ENCODE measurements at places on chromosomes 4 and X.

DNA sequence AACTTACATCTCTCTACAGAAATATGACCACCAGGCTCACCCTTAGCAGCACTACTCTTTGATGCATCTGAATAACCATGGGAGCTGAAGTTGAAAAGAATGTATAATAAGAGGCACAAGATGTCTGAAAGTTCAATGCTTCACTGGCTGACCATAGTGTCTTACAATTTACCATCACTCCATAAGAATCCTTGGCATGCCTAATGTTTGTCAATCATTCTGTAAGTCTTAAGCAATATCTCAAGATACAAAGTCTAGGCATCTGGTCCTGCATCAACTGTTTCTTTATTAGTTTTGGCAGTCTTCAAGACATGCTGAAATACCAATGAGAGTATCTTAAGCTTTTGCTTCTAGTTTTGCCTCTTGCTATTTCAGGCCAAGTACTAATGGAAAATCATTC lies 755.5 kb downstream of the STIM2 start:
- no peak for DNase-seq

DNA sequence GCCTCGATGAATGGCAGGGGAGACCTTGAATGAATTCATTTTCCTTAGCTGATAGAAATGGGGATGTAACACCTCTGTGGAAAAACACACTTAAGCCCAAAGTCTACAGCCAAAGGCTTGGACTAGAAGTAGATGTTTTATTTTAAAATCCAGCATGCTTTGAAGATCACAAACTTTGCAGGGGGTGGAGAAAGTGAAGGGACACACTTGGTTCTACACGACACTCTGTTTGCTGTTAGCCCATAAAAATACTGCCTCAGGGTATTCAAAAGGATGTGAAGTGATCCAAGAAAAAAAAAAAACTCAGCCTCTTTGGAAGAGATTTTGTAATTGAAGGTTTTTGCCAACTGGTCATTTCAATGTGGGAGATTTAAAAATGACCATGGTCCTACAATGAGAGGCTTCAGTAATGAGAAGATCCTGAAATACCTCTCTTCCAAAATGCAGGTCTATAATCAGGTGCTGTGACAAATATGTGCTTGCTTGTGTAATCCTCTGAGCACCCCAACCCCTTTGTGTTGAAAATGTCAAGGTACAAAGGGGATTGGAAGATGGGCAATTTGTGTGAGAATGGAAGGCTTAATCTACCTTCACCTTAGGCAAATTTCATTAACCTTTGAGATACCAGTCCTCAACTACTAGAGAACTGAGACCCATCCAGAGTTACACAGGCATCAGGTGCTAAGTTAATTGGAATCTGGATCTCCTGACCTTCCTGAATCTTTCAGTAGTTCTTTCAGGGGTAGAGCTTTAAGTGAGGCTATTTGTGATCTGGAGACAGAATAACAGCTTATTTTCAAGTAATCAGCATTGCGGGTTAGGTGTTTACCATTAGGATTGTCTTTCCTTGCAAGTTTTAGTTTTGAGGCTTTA lies 82.5 kb downstream of the HS6ST2 start:
- DNase-seq: no peak

- DNase-seq: no peak
These were observed 56.4 kb upstream of the VEGFC start for GRCh38 chr4:176849076-176849475.

DNA sequence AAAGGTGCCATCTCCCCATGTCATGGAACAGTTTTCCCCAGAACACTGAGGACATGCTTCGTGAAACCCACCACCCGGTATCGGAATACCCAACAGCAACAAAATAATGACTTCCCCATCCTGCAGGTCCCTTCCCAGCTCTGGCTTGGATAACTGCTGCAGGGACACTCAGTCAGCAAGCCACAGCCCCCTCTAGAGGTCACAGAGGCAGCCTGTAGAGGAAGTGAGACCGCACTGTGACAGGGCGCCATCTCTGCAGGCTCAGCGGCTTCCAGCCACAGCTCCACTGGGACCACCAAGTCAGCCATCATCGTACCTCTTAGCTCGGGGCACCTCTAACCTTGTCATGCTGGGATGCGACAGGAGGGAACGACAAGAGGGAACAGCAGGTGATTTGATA lies 315.9 kb downstream of the LDB2 start:
- DNase-seq: peak; percentile 53

DNA sequence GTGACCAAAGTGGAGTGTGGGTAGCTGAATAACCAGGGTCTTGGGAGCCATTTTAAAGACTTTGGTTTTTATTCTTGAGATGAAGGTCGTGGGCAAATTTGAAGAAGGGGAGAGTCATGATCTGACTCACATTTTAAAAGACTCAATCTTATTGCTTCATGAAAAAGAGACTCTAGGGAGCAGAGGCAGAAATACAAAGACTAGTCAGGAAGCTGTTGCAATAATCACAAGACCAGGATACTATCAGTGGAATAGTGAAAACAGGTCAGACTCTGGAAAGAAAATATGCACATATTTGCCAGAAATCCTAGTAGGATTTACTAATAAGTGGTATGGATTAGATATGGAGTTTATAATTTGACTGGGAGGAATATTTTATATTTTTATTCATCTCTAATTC lies 448.4 kb downstream of the RAPGEF2 start:
- DNase-seq: no peak

- no peak for DNase-seq
These were observed 75.4 kb downstream of the FBXW7 start for GRCh38 chr4:152460488-152460887.

- DNase-seq: no peak
These were observed 71.0 kb downstream of the DDX60L start for GRCh38 chr4:168409089-168409801.

DNA sequence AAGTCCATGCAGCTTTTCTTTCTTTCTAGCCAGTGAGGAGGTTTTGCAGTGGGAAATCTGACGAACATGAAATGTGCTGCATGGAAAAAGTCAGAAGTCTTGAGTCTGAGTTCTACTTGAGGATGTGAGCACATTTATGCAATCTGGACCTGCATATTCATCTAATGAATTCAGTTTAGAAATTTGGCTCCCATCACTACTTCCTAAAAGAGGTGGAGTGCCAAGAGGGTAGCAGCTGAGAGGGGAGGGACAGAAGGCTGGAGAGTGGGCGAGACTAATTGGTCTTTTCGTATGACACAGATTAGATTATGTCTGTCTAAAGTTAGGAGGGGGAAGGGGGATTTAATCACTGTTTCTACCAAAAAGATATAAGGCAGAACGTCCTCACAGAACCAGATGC lies 535.9 kb downstream of the IQCM start:
- no peak for DNase-seq

Measured in trophoblast cell (in vitro differentiated cells and primary cell).